ENCODE measurements at places on chromosomes 6 and 20.

DNA sequence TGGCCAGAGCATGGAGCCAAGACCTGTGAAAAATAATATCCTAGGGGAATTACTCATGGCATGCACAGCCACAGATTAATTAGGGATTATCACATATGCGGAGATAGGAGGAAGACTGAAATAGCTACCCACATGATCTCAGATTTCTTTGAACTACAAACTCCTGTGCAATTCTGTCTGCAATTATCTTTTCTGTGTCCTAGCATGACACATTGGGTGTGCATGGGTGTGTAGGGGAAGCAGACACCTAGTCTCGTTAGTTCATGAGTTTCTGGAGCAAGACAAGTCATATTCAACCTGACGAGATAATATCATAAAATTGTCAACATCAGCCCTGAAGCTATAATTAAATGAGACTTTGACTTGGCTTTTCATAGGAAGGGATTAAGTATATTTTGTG is 3.6 kb upstream of the SLC17A4 start:
- no peak for DNase-seq

- no peak for DNase-seq
Measured at GRCh38 chr6:13315896-13316295, 12.4 kb downstream of the TBC1D7 start.

DNA sequence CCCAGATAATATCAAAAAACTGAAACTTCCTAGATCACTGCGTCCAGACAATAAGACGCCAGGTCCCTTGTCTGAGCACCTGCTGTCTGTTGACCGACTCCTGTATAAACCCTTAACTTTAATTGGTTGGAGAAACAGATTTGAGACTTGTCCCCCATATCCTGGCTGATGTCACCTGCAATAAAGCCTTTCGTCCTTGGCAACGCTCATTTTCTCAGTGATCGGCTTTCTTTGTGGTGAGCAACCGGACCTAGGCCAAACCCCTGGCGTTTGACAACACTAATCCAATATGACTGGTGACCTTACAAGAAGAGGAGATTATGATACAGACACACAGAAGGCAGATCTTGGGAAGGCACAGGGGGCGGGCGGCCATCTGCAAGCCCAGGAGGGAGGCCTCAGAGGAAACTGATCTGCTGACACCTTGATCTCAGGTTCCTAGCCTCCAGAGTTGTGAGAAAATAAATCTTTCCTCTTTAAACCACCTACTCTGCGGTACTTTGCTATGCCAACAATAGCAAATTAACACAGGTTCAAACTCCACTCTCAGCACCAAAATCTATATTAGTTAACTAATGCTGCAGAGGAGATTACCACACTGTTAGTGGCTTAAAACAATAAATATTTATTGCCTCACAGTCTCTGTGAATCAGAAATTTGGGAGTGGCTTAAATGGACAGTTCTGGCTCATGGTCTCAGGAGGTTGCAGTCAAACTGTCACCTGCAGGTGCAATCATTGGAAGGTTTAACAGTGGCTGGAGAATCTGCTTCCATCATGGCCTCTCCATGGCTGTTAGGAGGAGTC is 178.7 kb downstream of the OTOR start:
- no peak for DNase-seq

DNA sequence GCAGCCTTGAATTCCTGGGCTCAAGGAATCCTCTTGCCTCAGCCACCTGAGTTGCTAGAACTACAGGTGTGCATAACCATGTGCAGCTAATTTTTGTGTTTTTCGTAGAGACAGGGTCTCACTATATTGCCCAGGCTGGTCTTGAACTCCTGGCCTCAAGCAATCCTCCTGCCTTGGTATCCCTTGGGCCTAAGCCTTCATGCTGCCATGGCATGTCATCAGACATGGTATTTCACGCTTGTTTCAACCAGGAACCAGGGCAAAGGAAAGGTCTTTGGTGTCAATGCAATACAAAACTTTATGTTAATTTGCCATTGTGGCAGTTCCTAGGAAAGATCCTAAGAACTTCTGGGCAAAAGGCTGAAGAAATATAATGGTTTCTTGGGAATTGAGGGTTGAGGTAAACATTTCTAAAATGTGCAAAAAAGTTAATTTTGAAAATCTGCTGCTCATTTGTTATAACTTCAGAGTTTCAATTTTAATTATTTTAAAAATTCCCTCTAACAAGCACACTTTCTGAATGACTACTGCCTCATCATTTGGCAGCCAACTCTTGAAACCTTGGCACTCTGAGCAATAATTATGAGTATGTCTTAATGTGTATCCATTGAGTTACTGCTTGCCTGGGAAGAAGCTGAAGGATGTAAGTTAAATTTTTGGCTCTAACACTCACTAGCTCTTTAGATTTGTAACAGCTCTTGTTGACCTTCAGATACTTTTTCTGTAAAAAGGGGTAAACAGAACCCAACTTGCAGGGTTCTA is 154.1 kb downstream of the GJA10 start:
- no peak for DNase-seq

DNA sequence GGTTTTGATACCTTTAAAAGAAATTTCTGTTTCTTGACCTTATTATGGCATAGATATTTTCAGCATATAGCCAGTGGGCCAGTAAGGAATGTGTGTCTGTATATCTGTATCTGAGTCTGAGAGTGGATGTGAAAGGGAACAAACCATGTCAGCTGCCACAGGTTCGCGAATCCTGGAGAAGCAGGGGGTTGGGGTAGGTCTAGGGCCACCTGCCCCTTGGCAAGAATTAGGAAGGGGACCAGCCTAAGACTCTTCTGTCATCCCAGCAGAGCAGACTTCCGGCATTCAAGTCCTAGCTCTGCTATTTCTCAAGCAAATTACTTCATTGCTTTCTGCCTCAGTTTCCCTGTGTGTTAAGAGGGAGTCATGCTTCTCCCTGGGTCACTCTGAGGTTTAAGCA is 180.3 kb upstream of the SNX9 start:
- DNase-seq = no peak

DNA sequence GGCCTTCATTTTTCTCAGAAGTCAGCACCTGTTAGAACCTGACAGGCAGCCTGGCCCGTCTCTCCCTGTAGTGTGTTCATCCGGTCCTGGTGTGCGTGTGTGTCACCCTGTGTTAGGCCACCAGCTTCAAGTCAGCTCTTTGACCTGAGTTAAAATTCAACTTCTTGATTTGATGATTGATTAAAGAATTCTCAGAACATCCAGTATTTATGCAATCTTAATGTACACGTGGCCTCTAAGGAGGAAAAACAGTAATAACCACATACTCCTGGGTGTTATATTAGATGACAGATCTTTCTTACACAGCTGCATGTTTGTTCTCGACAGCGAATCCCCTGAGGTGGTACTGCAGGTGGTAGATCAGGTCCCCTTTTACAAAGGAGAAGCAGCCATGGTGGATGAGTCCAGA is 19.1 kb upstream of the TMEM217 start:
- no peak for DNase-seq

- DNase-seq = no peak
Measured at GRCh38 chr6:127520066-127520465, 931 bp upstream of the MTCL3 start.
